CD4-positive, alpha-beta T cell treated with Interleukin-6 at 100 ng/mL for 8 hours (primary cell): ENCODE measurements at places on chromosomes 1 and 21.

DNA sequence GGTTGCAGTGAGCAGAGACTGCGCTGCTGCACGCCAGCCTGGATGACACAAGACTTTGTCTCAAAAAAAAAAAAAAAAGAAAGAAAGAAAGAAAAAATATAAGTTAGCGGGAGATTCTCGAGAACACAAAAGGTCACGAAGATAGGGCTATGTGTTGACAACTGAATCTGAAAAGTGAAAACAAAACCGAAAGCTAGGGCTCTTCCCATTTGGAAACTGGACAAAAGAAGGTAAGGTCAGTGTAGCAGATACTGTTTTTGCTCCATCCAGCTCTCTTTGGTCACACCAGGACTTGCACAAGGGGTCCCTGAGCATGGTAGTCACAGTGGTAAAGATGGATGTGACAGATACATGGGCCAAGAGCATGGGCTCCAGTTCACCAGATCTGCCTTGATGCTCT is 60.4 kb upstream of the MAP10 start:
- DNase-seq = no peak

DNA sequence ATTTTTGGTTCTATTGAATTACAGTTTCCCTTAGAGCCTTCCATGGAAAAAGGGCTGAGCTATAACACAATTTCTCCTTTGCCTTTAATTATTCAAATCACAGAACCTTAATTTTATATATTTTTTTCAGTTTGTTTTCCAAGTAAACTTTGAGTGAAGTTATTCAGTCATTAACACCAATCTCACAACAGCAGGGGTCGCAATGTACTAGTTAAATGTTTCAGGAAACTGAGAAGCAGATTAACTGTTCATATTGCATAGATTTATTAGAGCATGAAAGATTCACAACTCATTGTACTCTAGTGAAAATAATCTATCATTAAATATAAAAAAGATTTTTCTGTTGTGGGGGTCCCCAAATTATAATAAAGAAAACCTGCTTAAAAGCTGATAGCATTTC is 64.1 kb downstream of the KIFAP3 start:
- no peak for DNase-seq

DNA sequence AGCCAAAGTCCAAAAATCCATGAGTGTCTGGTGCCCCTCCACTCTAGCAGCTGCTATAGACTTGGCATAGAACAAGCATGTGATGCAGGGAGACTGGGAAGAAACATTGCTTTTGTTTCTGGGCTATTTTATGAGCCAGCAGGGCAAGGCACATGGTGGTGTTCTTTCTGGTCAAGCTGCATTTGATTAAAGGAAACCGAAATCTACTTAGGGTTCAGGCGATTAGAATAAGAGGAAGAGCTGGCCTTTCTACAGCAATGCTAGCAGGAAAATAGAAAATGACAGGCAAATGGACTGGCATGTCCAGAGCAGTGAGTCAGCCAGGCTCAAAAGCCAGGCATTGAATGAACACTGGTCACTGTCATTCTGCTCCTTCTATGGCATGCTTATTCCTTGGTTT is 28.5 kb upstream of the ARHGAP29 start:
- no peak for DNase-seq

- DNase-seq = no peak
Observed at GRCh38 chr1:82007804-82008203, 207.1 kb downstream of the ADGRL2 start.

DNA sequence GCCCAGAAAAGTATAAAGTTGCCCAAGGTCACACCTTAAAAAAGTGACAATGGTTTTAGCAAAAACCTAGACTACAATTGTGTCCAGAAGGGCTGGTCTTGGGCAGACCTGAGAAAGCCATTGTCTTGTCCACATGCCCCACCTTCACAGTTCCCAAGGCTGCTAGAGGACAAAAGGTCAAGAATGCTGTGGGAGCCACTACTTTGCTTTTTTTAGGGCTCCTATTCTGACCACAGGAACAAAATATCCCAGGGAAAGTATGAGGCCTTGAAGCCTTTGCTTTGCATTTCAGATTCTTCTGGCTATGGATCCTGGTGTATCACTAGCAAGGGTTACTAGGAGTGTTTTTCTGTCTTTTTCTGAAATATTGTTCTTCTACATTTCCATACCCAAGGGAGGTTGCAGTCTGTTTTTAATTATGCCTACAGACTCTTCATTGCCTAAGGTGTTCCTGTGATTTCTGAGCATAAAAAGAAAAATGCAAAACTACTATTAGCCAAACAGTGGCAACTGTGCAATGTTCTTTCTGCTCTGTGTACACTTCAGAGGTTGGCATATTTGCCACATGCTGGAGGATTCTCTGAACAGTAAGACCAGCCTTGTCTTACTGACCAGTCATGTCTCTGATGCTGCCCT is 10.7 kb downstream of the C1orf162 start:
- DNase-seq = no peak
